T-cell (primary cell): ENCODE measurements at places on chromosomes 11 and 22. TPM values are rescaled to one million over a fixed set of nuclear protein-coding genes. Genes with fewer than 3 reads are reported as not detected.

OR10G7 gene
- not detected for total RNA-seq

BRSK2 gene
- 0.86 TPM for total RNA-seq

IRAG1 gene
- total RNA-seq = 0.06 TPM

BARX2 gene
- total RNA-seq = not detected

FDX1 gene
- 12.0 TPM for total RNA-seq

LRRC32 gene
- total RNA-seq = 0.79 TPM

PGA3 gene
- not detected for total RNA-seq

RTN4RL2 gene
- total RNA-seq = 1.1 TPM

MS4A12 gene
- total RNA-seq = not detected

GRCh38 chr11:68550485-68550817 is 89.9 kb downstream of the PPP6R3 start:
- H3K36me3 ChIP-seq = peaks cover 69% of the 10 kb centered on the region
- no peak for DNase-seq
- H3K27me3 ChIP-seq = no peaks in the 10 kb centered on the region
- H3K27ac ChIP-seq = no peak overlapping the region
- peak overlapping the region; percentile 38 for H3K4me3 ChIP-seq

GRCh38 chr11:68734111-68734510 is 17.2 kb downstream of the TESMIN start:
- H3K27me3 ChIP-seq = no peaks in the 10 kb centered on the region
- H3K36me3 ChIP-seq = no peaks in the 10 kb centered on the region
- H3K27ac ChIP-seq = no peak overlapping the region
- no peak for DNase-seq
- H3K4me1 ChIP-seq = no peaks in the 10 kb centered on the region

DNA sequence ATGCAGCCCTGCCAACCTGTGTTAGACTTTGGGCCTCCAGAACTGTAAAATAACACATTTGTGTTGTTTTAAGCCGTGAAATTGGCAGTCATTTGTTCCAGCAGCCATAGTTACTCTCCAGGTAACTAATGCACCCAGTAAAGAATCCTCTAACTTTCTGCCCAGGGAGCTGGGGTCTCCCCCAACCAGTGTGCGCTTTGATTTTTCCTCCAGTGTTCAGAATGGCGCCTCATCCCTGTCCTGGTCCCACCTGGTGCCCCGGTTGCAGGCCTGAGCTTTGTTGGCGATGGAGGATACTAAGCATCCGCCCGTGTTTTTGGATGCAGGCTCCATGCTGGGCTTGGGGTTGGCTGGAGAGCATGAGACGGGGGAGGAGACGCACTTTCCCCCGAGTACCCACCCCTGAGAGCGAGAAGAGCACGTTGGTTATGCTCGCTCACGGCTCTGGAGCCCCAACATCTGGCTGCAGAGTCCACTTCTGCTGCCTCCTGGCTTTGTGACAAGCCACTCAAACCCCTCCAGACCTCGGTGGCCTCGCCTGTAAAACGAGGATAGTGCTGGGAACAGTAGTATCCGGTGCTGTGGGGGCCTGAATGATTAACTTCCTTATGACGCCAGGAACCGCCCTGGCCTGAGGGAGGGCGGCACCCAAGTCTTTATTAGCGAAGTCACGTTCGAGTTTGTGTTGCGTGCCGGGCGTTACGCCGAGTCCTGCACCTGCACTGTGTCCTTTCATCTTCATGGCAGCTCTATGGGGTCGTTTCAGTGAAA is 25.8 kb downstream of the MRGPRD start:
- no peaks in the 10 kb centered on the region for H3K27me3 ChIP-seq
- no peak overlapping the region for H3K4me3 ChIP-seq
- H3K27ac ChIP-seq = no peak overlapping the region

DNA sequence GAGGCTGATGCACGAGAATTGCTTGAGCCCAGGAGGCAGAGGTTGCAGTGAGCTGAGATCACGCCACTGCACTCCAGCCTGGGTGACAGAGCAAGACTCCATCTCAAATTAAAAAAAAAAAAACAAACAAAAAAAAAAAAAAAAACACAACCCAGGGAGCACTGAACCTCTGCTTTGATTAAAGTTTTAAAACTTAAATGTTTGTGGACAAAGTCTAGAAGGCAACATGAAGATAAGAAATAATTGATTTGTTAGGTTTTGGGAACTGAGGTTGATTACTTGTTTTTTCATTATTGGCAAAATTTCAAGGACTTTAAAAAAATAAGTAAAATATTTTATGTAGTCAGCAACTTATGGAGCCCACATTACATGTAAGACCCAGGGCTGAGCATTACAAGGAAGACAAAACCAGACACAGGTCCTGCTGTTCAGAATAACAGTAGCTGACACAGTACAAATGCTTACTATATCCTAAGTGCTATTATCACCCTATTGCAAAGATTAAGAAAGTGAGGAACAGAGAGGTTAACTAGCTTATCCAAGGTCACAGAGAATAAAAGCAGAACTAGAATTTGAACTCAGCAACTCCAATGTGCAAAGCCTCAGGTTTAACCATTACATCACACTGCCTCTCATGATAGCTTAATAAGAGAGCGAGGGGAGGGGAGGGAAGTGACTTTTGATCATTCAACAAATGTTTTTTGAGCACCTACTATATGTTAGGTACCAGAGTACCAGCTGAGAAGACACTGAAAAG is 2.3 kb upstream of the CRY2 start:
- H3K27ac ChIP-seq = no peak overlapping the region
- H3K4me1 ChIP-seq = peaks cover 41% of the 10 kb centered on the region
- no peak for DNase-seq
- no peaks in the 10 kb centered on the region for H3K36me3 ChIP-seq
- no peaks in the 10 kb centered on the region for H3K27me3 ChIP-seq

DNA sequence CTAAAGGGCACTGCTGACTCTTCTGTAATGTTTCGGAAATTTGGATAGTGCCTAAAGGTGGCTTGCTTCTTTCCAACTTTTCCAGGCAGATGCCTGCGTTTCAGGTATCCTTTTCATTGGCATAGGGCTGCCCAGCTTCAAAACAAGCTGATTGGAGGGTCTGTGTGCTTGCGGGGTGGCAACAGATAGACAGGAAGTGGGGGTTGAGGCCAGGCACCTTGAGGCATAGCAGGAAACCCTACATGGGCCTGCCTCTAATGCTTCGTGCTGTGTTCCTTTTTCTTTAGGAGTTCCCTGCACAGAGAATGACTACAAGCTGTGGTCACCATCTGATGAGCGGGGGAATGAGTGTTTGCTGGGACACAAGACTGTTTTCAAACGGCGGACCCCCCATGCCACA is 92.2 kb upstream of the SORL1-AS1 start:
- peaks cover 28% of the 10 kb centered on the region for H3K4me1 ChIP-seq
- H3K36me3 ChIP-seq = peaks cover 13% of the 10 kb centered on the region
- no peak overlapping the region for H3K4me3 ChIP-seq
- DNase-seq = no peak
- peak overlapping the region; percentile 6 for H3K27ac ChIP-seq

GRCh38 chr11:95521133-95521542 is 268.4 kb downstream of the FAM76B start:
- H3K36me3 ChIP-seq = no peaks in the 10 kb centered on the region
- H3K27ac ChIP-seq = no peak overlapping the region
- H3K4me1 ChIP-seq = no peaks in the 10 kb centered on the region
- H3K4me3 ChIP-seq = no peak overlapping the region
- no peaks in the 10 kb centered on the region for H3K27me3 ChIP-seq

DNA sequence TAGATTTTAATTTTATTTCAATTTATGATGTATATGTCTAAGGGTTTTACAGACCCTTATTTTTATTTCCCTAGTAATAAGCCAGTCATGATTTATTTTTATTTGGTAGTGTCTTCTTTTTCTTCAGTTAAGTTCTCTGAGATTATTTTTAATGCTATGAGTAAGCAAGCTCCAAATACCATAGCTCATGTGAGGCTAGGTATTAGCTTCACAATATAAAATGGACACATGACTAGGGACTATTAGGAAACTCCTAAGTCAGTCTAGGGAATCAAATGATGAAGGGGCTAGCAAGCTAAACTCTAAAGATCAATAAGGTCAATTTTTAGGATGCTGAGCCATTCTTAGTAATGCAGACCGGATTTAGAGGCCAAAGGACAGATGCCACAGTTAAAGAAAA is 45.9 kb downstream of the CKAP5 start:
- no peak for DNase-seq
- H3K4me1 ChIP-seq = no peaks in the 10 kb centered on the region

DNA sequence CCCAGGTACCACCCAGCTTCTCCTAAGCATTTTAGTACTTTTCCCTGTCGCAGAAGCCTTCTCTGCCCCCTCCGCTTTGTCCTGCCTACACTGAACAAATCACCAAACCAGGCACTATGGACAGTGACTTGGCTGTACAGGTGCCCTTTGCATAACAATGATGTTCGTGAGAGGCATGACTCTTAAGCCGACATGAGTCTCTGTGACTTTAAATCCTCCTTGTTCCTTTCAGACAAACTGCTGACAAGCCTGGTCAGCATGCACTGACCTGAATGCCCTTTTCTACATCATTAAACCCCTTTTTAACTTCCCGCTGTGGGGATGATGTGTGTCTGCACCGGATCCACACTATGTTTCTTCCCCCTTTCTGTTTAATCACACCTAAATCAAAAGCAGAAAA is 16.6 kb downstream of the CAVIN3 start:
- H3K36me3 ChIP-seq = no peaks in the 10 kb centered on the region
- no peaks in the 10 kb centered on the region for H3K4me1 ChIP-seq
- peaks cover 2% of the 10 kb centered on the region for H3K27me3 ChIP-seq
- no peak overlapping the region for H3K4me3 ChIP-seq

- H3K4me3 ChIP-seq = no peak overlapping the region
- H3K27me3 ChIP-seq = peaks cover 35% of the 10 kb centered on the region
- no peak for DNase-seq
These were observed 425.5 kb downstream of the BRD1 start for GRCh38 chr22:49402169-49402568.

- H3K4me3 ChIP-seq = no peak overlapping the region
- DNase-seq = no peak
- H3K4me1 ChIP-seq = no peaks in the 10 kb centered on the region
- no peaks in the 10 kb centered on the region for H3K27me3 ChIP-seq
- H3K27ac ChIP-seq = no peak overlapping the region
These were observed 384.1 kb downstream of the NELL1 start for GRCh38 chr11:21053466-21053865.

DNA sequence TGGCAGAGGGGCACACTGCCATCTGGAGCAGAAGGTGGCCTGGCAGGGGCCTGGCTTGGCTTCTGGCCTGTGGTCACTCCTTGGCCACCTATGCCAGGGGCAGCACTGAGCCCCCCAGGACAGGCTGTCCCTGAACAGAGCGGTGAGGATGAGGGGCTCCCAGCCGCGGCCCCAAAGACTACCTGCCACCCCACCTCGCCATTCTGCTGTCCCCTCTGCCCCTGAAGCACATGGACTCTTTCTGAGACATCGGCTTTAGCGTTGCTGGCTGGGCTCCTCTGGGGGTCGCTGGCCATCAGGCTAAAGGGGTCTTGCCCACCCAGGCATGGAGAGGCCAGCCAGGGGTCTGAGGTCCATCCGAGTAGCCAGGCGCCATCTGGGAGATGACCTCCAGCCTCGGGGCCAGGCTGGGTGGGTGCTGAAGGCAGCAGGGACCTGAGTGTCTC is 87.8 kb downstream of the WNT7B start:
- no peak overlapping the region for H3K27ac ChIP-seq
- H3K4me3 ChIP-seq = no peak overlapping the region
- H3K4me1 ChIP-seq = no peaks in the 10 kb centered on the region
- DNase-seq = no peak

- peaks cover 2% of the 10 kb centered on the region for H3K36me3 ChIP-seq
- H3K4me1 ChIP-seq = peaks cover 15% of the 10 kb centered on the region
- no peaks in the 10 kb centered on the region for H3K27me3 ChIP-seq
- H3K27ac ChIP-seq = no peak overlapping the region
These were observed 4.5 kb downstream of the KCNQ1OT1 start for GRCh38 chr11:2694995-2695939.

GRCh38 chr11:7513234-7514098 is at the start of gene PPFIBP2:
Gene PPFIBP2 (plus strand): TSS chr11:7513999. CDS start chr11:7549476, 35,477 bp downstream.
- no peaks in the 10 kb centered on the region for H3K36me3 ChIP-seq
- peak within 1 kb of the TSS; percentile 74 for H3K27ac ChIP-seq
- peak; percentile 87 for DNase-seq

GRCh38 chr11:1202776-1203504 is 19.9 kb upstream of the MUC5B start:
- DNase-seq = peak; percentile 59
- H3K36me3 ChIP-seq = no peaks in the 10 kb centered on the region
- peaks cover 7% of the 10 kb centered on the region for H3K4me1 ChIP-seq

DNA sequence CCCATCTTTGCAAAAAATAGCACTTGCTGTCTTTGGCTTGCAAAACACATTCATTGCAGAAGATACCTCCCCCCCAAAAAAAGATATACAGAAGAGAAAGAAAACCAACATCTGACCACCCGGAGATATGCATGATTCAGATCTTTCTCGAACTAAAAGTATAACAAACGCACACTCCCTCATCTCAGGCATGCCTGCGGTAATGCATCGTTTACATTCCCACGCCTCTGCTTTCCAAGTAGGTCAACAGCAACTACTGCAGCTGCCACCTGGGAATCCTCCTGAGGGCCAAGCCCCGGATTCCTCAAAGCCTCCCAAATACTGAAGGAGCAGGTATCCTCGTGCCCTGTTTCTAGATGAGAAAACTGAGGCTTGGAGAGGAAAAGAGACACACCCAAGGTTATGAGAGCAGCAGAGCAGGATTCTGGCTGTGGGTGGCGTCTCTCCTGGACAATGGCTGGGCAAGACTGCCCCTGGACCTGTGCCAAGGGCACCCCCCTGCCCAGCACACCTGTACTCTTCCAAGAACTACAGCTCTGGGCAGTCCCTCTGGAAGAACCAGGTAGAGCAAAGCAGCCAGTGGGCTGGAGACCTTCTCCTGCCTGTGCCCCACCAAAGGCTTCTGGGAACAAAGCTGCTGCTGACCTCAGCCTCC is 38.1 kb downstream of the NUP50 start:
- no peaks in the 10 kb centered on the region for H3K4me1 ChIP-seq
- no peak for DNase-seq
- peaks cover 22% of the 10 kb centered on the region for H3K36me3 ChIP-seq

GRCh38 chr11:60951904-60952741 is at the start of gene SLC15A3:
Gene SLC15A3 (minus strand): TSS chr11:60952176. CDS start chr11:60951551, 625 bp downstream.
- H3K4me1 ChIP-seq = peaks cover 21% of the 10 kb centered on the region
- peak; percentile 32 for DNase-seq
- peak within 1 kb of the TSS; percentile 60 for H3K27ac ChIP-seq
- H3K36me3 ChIP-seq = no peaks in the 10 kb centered on the region

DNA sequence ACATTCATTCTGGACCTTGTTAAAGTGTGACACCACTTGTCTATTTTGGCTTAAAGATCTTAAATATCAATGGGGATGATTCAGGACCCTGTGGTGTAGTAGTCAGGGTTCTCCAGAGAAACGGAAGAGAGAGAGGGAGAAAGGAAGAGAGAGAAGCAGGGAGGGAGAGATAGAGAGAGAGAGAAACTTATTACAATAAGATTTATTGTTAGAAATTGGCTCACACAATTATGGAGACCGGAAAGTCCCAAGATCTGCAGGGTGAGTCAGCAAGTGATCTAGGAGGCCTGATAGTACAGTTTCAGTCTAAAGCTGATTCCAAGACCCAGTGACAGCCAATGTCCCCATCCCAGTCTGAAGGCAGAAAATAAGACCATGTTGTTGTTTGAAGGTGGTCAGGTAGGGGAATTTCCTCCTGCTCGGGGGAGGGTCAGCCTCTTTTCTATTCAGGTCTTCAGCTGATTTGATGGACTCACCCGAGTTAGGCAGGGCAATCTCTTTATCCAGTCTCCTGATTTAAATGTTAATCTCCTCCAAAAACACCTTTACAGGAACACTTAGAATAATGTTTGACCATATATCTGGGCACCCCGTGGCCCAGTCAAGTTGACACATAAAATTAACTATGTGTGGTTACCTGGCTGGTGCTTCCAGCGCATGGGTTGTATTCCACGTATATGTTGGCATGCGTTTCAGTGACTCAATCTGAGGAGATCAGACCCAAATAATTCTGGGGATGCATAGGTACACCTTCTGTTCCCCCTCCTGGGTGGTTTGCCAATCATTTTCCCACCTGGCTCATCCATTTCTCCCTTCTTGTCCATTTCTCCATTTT is 1350.5 kb downstream of the TBC1D22A start:
- no peaks in the 10 kb centered on the region for H3K27me3 ChIP-seq
- H3K27ac ChIP-seq = no peak overlapping the region
- no peaks in the 10 kb centered on the region for H3K4me1 ChIP-seq
- H3K4me3 ChIP-seq = no peak overlapping the region
